Heart left ventricle (tissue), 16 donors: ENCODE measurements at places on chromosomes 1 and 21.

- no peak for DNase-seq
These were observed 136.5 kb upstream of the DPYD start for GRCh38 chr1:98057236-98057910.

GRCh38 chr1:74375376-74375775 is 137.0 kb downstream of the LRRC53 start:
- no peak for DNase-seq

DNA sequence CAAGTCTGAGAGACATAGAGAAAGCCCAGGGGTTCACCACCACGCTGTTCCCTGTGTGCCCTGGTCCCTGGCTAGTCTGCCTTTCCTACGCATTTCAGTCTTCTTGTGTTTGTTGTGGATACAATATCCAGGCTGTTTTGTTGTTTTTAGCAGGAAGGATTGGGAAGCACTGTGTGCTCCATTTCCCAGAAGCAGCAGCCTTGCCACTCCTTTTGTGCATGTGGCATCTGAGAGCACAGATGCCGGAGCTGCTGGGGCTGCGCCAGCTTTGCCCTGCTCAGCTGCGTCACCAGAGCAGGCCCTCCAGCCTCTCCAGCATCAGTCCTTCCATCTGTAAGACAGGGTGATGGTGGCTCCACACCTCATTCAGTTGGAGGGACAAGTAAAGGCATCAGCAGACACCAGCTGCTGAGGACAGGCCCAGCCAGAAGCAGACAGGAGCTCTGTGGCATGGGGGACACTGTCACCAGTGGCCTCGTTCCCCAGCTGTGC is 94.4 kb upstream of the COL6A1 start:
- DNase-seq = peak; percentile 65

GRCh38 chr1:39789571-39790110 is 976 bp upstream of the BMP8B start:
- no peak for DNase-seq

DNA sequence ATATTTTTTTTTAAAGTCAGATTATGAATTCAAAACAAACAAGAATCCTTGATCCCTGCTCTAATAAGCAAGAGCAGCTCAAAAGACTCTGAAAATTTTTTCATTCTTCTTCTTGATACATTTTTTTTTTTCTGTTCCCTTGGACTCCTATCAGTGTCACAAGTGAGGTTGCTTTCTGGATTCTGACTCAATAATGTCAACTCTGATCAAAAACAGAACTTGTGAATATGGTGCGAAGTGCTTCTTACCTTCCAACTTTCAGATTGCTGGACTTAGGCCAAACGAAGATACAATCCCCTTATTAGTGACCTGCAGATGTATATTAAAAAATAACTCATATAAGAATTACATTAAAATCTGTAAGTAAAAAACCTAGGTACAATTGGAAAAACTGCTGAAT is 136.1 kb downstream of the GPATCH2 start:
- DNase-seq = no peak

DNA sequence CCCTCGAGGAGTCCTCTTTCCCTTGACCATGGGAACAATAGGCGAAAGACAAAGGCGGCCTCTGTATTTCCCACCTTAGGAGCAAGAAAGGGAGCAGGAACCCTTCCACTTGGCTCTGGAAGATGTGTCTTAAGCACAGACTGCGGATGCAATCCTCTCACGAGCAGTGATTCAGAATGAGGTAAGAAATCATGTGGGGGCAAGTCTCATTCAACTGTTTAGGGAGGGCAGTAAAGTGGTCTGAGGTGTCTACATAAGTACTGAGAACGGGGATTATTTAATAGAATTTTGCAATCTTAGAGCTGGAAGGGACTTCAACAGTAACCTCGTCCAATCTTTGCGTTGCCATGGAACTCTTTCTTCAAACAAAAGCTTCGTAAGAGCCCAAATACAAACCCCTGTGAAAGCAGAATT is 1.6 kb upstream of the DYRK3 start:
- no peak for DNase-seq

DNA sequence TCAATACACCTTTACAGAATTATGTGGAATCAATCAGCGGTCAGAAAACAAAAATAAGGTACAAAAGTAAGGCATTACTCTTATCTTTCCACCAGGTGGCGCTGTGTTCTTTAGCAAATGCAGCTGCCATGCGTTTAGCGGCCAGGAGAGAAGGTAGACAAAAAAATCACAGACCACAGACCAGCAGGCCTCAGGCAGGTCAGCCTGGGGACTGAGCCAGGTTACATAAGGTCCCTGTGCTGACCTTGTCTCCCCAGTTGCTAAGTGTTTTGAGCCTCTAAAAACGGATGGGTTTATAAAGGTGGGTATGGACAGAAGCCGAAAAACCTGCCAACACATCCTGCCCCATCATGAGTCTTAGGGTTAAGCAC is 2.8 kb downstream of the RGS16 start:
- peak; percentile 79 for DNase-seq

GRCh38 chr1:169142129-169142528 is 35.6 kb downstream of the ATP1B1 start:
- no peak for DNase-seq

DNA sequence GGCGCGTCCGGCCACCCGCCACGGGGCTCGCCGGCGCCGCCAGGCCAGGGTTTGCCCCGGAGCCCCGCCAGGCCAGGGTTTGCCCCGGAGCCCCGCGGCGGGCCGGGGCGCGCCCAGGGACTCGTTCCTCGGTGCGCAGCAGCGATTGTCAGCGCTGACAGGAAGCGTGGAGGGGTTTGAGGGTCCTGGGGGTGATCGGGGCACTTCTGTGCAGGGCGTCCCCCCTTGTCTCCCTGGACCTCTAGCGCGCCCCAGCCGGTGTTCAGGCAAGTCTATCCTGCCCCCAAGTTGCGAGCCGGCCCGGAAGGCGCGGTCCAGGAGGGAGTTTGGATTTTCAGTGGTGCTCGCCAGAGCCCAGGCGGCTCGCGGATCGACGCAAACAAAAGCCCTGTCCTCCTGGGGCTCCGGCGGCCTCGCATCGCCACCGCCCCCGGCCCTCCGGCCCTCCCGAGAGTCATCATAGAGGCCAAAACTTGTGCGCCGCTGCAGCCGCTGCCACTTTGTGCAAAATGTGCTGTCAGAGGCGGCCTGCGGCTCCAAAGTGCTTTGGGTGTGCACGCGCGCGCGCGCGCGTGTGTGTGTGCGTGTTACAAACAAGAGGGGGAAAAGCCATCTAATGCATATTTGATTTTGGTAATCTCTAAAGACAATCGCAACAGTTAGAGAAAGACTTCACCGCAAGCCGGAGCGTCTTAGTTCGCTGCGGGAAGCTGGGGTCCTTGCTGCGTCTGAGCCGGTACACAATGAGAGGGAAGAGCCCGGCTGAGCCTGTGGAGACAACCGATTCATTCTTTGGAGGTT is 1.0 kb downstream of the ROR1 start:
- peak; percentile 53 for DNase-seq

- no peak for DNase-seq
These were observed 4.8 kb upstream of the SLAMF9 start for GRCh38 chr1:159958719-159959380.

DNA sequence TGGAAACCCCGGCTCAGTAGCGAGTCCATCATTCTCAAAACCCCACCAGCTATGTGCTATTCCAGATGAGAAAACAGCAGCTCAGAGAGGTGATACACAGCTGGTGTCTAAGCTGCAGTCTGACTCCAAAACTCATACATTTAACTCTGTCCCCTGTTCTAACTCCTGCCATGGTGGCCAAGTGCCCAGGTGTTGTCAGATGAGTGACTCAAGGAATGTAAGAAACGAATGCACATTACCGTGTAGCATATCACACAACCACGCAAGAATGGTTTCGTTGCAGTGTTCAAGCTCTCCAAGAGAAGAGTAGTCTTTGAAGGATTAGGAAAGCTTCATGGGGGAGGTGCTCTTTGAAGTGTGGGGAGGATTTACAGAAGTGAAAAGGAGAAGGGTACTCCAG is 4.7 kb upstream of the XKR8 start:
- no peak for DNase-seq

- no peak for DNase-seq
These were observed 100.3 kb upstream of the DPYD start for GRCh38 chr1:98021126-98021525.

- DNase-seq = no peak
These were observed 122.5 kb upstream of the ZBTB40 start for GRCh38 chr1:22329148-22329515.

- no peak for DNase-seq
These were observed 118.9 kb upstream of the ZC3H11B start for GRCh38 chr1:219731771-219732170.

DNA sequence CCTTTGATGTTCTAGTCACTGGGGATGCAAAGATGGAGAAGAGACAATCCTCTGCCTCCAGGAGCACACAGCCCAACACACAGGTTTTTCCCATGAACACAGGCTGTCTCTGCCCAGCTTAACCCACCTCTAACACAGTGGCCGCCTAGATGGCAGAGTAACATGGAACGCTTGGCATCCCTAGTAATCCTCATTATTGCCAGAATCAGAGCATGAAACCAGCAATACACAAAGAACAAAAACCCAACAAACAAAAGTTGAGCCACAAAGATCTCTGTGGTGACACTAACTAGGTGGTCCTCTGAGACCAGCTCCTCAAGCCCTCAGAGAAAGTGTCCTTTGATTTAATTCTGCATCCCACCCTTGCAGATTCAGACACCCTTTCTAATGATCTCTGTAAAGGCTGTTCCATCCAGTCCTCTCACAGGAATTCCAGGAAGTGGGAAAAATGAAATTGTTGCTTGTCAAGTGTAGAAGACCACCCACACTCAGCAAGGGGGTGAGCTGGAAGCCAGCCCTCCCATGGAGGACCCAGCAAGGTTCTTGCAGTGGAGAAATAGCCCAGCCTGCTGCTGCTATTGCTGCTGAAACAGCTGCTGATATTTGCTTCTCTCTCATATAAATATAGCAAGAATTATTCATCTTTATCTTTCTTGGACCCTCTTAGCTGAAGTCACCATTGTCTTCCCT is 7.4 kb upstream of the ATP2B4 start:
- DNase-seq = no peak

- no peak for DNase-seq
These were observed 66.6 kb downstream of the BACE2 start for GRCh38 chr21:41234569-41234968.

DNA sequence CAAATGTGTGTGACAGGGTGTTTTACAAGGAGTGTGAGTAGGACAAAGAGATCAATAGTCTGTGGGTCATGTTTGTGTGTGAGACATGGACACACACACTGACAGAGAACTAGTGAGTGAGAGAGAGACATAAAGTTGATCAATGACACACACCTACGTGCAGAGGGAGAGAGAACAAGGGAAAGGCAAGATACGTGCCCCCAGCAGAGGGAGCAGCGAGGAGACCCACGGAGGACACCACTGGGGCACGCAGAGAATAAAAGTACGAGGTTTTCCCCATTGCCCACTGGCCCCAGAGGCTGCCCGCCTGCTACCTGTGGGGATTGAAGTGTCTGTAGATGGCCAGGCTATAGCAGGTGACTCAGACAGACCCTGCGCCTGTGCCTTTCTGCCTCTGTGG is 130.2 kb upstream of the CSF3R start:
- no peak for DNase-seq

DNA sequence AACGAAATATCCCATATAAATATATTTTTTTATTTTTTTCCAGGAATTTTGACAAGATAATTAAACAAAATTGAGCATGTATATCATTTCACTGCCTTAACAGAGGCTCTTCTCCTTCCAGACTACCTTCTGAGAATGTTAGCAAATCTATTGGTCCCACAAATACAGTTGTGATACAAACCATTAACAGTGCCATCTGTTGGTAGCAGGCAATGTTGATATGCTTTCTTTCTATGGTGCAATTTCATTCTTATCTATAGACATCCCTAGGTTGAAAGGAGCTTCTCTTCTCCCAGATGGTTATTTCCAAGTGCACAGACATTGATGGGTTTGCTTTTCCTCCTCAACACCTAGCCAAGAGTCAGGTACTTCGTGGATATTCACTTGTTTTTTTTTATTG is 303.6 kb downstream of the USH2A start:
- DNase-seq = no peak

DNA sequence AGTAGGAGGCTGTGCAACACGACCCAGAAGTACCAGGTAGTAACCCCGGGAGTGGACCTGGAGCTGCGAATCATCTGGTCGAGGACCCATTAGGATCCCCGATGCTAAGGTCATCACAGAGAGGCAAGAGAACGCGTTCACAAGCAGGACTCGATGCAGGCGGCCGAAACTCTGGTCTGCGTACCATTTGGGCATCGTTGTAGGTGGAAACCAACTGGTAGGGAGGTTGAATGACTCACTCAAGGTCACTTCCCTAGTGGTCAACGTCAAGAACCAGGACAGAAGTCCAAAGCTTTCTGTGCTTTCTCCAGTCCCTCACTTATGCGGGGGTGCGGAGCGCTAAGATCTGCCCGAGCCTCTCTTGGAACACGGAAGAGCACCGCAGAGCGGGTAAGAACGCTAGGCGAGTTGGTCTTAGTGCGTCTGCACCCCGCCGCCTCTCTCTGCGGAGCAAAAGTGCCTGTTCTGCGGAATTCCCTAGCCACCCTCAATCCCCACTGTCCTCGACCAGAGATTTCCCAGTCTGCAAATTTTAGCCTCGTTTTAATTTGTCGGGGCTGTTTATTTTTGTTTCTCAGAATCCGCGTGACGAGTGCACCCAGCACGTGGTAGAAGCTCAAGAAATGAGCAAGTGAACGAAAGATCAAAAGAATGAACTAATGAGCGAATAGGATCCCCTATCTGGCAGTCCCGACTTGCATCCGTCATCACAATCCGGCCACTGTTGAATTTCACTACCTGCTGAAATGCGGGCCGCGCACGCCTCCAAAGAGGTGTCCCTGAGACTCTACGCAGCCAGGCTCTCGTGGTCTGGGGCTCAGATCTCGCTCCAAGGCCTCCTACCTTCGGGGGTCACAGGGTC is 12.2 kb downstream of the HLX start:
- DNase-seq = no peak
